ENCODE measurements at places on chromosomes 5 and 9.
A peak's percentile ranks its signal among the peaks of the same experiment; 100 is the strongest.

GRCh38 chr5:96256795-96257470, 176.1 kb downstream of the PCSK1 start:
- peak; percentile 41 for DNase-seq

- no peak for DNase-seq
These were observed 95.9 kb downstream of the CDH9 start for GRCh38 chr5:26942481-26942880.

- DNase-seq, result no peak
These were observed 77.8 kb downstream of the ZNF608 start for GRCh38 chr5:124668353-124669299.

DNA sequence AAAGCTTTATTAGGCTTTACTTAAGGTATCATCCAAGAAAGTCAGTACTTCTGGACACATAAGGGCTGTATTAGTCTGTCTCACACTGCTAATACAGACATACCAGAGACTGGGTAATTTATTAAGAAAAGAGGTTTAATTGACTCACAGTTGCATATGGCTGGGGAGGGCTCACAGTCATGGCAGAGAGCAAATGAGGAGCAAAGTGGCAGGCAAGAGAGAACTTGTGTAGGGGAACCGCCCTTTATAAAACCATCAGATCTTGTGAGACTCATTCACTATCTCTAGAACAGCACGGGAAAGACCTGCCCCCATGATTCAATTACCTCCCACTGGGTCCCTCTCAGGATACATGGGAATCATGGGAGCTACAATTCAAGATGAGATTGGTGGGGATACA, 49.2 kb upstream of the SLC44A1 start:
- DNase-seq, result no peak

- DNase-seq, result no peak
These were observed 1860.7 kb upstream of the WWC1 start for GRCh38 chr5:166430491-166431319.

- DNase-seq, result peak; percentile 71
These were observed 6.8 kb downstream of the MACROH2A1 start for GRCh38 chr5:135392256-135392655.

DNA sequence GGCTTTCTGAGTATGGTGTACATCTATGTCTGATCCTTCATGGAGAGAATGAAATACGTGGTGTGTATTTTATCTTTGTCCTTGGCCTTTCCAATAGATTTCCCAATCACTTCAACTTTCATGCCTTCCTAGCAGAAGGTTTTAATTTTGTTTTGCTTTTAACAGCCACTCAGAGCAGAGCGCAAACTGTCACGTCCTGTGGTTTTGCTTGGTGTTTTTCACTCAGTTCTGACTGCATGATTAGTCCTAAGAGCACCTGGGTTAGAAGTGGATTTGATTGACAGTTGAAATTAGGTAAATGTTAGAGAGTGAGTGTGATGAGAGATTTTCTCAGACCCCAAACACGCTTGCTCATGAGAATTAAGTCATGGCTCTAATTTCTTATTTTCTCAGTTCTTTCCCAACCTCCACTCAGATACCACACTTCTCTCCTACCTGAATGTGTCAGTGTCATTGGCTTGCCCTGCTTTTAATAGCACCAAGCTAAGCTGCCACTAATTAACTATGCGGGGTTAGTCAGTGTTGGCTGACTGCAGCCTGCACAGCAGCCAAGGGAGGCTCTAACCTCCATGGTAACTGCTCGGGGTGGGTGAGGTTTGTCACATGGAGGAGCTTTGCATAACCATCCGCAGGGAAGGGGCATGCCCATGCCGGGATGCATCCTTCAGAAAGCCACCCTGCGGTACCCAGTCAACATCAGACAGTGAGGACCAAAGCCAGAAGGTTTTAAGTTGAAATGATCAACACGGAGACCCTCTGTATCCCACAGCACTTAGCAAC, 173.4 kb downstream of the NR3C1 start:
- peak; percentile 60 for DNase-seq

GRCh38 chr5:9140202-9140601, 405.7 kb downstream of the SEMA5A start:
- no peak for DNase-seq

DNA sequence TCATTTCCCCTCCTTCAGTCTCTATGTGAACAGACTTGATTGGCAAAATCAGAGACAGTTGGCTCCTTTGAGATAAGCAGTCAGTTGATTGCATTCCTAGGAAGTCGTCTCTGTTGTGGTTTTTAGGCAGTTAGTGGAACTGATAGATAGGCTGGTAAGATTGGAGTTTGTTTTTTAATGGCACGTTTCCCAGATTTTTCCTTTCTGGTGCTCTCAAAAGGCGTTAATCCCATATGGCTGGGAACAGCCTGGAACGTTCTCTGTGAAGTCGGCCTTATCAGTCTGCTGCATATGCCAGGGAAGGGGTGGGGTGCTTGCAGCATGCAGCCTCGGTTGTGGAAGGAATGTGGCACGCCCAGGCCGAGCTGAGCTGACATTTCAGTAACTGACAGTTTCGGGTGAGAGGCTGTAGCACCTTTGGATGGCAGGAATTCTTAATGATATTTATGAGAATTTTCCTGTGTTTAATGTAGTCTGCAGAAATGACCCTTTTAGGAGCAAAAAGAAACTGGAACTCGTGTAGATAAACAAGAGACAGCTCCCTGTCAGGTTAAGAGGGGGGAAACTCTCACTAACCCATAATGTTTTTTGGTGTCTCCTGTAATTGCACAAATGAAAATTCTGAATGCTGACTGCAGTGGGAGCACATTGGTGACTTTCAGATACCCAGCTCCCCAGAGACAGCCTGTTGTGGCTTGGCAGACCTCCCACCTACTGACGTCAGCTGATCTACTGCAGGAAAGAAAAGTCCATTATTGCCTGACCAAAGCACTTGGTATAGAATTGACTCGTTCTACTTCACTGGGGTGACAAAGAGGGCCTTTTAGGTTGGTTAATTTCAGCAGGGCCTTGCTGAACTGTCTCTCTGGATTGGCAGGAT, 6.3 kb downstream of the SPTAN1 start:
- peak; percentile 60 for DNase-seq

- no peak for DNase-seq
These were observed 595.4 kb upstream of the RIOK2 start for GRCh38 chr5:97778451-97778850.

DNA sequence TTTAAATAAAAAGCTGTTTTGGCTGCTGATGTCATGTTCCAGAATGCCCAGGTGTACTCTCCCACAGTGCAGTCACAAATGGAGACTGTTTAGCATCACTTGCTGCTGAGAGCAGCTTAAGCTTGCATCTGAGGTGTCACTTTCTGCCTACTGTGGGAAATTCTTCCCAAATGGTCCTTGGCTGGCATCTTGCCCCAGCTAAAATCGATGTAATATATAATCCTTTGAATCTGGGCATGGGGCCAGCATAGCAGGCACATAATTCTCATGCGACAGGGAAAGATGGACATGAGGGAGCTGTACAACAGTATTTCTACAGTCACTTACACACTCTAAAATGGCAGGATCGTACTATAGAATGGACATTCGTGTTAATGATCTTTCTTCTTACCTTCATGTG, 144.3 kb downstream of the MACIR start:
- DNase-seq, result no peak

DNA sequence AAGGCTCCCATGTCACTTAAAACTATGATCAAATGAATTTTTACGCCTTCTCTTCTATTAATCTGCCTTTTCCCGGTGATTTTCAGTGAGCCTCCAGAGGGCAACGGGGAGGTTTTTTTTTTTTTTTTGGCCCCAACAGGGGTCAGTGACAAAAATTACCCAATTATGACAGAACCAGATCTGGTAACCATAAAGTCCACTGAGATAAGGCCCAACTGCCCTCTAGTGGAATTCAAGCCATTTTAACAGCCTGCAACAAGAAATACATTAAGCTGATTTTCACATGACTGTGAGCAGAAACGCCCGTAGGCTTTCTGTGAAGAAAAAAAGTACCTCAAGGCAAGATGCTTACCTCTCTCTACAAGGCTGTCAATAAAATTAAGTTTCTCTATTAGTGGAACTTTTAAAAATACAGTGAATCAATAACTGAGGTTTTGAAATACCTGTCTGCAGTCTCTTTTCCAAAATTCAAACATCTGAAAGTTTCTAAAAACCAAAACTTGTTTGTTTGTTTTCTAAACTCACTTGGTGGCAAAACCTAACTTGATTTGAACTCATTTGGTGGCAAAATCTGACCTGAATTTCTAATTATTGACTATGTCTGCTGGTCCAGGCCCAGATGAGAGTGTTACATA, 49.7 kb upstream of the FST start:
- no peak for DNase-seq

GRCh38 chr9:37104183-37104889, 16.0 kb upstream of the ZCCHC7 start:
- peak; percentile 48 for DNase-seq

GRCh38 chr5:6087576-6087975, 290.8 kb downstream of the MED10 start:
- no peak for DNase-seq

- no peak for DNase-seq
These were observed 1.4 kb downstream of the IL11RA start for GRCh38 chr9:34653151-34654072.

DNA sequence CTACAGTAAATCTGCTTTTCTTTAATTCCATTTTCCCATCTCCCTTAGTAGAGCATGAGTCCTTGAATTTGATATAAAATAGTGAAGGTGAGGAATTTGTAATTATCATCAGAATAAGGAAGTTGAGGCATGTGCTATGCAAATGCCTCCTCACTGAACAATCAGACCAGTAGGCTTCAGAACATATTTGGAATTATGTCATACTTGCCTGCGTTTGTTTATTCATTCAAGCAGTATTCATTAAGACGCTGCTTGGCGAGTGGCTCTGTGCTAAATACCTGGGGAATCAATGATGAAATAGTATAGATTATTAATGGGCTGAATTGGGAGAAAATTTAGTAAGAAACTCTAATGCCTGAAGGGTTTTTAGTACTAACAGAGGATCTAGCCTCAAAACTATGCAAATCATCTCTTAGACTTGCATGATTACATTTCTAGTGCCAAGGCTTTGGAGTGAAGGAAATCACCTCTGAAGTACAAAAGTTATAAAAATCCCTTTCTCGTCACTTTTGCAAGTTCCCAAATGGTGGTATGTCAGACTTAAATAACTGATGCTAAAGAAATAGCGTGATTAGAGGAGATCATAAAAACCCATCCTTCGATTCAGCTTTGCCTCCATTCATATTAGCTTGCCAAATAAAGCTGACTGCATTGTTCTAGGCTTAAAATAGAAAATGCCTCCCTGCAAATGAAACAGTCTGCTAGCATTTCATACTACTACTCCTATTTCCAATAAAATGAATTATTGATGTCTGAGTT, 141.7 kb downstream of the PCSK5 start:
- no peak for DNase-seq

- no peak for DNase-seq
These were observed 3.2 kb downstream of the ROR2 start for GRCh38 chr9:91946653-91947488.

- DNase-seq, result no peak
These were observed 163.8 kb downstream of the TSSK1B start for GRCh38 chr5:113271015-113271414.

DNA sequence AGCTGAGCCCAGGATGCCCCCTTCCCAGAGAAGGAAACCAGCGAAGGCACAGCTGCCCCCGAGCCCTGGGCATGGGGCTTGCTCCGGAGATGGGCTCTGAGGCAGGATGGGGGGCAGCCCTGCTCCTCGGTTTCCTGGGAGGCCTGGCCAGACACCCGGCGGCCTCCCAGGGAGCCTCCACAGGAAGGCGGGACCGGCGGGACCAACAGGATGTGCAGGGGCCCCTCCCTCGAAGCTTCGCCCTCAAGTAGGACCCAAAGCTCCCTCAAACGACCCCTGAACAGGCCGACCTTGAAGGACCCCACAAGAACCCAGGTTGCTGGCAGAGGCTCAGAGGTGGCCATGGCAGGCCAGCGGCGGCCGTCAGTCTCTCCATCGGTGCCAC, 11.7 kb downstream of the EXD3 start:
- no peak for DNase-seq

- DNase-seq, result no peak
These were observed 126.4 kb downstream of the FBXL17 start for GRCh38 chr5:108255468-108255867.

GRCh38 chr9:35510383-35510753, 20.5 kb downstream of the RUSC2 start:
- no peak for DNase-seq

GRCh38 chr5:15571081-15571480, 71.1 kb downstream of the FBXL7 start:
- DNase-seq, result no peak

DNA sequence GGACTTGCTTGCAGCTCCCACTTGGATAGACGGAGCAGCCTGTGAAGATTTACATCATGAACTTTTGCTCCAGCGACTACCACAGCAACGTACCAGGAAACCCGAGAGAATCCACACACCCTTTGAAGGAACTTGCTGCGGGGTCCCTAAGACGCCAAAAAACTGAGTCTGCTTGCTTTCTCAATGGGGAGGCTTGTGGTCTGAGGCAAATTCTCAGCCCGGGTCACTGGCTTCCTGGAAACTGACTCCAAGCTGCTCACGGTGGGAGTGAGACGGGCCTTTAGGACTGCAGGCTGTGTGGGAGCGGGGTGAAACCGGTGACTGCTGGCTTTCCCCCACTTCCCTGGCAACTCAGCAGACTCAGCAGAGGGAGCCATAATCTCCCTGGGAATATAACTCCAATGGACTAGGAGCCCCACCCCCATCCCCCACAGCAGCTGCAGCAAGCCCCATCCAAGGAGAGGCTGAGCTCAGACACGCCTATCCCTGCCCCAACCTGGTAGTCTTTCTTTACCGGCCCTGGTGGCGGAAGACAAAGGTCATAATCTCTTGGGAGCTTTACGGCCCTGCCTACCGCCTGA, 466.0 kb downstream of the CAAP1 start:
- no peak for DNase-seq

DNA sequence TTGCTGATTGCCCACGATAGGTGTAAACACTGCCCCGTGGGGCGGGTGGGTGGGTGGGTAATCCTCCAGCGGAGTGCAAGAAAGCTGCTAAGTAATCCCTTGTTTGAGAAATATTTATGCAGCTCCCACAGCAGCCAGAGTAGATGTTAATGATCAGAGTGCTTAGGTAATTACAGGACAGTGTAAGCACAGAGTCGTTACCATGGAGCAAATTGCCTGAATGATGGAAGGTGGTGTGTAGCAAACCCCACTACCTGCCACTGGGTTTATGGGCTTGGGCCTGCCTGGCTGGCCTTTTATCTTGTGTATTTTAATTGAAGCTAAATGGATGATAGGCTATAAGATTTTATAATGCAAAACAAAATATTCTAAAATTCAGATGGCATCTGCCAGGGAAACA, 110.0 kb downstream of the COL5A1 start:
- DNase-seq, result no peak

- no peak for DNase-seq
These were observed 209.1 kb downstream of the TARS1 start for GRCh38 chr5:33649549-33650482.

DNA sequence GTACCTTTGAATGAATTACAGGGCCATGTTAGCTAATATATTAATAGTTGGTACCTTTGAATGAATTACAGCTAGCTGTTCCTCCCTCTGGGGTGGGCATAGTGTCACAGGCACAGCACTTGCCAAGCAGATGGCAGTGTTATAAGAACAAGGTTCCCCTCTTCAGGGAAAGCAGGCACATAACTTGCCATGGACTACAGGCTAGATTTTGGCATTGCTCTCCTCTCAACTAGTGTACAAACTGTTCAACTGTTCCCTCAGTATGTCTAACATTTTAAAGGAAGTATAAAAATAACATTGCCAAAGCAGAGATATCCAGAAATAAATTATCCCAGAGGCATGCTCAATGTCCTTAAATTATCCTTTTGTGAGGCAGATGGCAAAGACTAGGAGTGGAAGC, 33.7 kb downstream of the ABITRAM start:
- no peak for DNase-seq

GRCh38 chr9:100856238-100856637, 172.3 kb upstream of the PLPPR1 start:
- DNase-seq, result no peak

- no peak for DNase-seq
These were observed 228.0 kb upstream of the ADAMTSL1 start for GRCh38 chr9:18245911-18246310.
